ENCODE measurements at places on chromosomes 7 and 10.

DNA sequence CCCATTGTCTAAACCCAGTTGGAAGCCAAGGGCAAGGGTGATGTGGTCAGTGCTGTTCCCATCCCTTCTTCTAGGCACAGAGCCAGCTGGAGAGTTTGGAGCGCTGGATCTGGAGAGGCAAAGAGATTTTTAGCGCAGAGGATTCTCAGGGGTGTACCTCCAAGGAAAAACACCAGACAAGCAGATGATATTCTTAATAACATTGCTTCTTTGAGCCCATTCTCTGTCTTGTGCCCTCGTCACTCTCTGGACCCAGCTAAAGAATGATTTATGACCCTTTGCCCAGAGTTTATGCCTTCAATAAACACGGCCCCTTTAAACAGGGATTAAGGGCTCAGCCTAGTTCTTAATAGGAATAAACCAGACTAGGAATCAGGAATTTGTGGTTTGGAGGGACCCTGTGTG is 4.7 kb upstream of the HIP1 start:
- no peak for DNase-seq

- no peak for DNase-seq
Measured at GRCh38 chr10:72037811-72038210, 50.5 kb downstream of the SPOCK2 start.

- no peak for DNase-seq
Measured at GRCh38 chr10:90945491-90946070, 24.7 kb upstream of the ANKRD1 start.

DNA sequence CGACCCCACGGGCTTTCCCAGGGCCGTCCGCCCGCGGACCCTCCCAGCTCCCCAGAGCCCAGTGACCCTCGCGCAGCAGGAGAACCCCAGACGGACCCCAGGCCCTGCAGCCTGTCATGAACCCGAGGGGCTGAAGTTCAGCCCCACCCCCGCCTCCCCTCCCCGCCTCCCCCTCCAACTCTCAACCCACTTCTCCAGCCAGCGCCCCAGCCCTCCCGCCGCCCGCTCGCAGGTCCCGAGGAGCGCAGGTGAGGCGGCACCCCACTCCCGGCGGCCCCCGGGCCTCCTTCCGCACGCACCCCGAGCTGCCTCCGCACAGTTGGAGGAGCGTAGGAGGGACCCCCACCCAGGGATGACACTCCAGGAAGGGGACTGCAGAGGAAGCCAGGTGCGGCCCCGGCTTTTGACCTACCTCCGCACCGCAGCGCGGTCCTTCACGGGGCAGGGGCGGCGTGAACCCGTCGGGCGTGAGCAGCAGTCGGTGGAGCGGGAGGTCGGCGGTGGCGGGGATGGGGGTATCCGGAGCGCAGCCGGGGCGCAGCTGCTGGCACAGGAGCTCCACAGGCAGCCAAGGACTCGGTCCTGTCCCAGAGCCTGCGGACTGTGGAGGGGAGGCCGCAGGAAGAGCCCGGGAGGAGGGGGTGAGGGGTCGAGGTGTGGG is at the start of gene TMEM176A:
Gene TMEM176A, plus strand, starts transcription at position 189 of the 661 bp plus-strand sequence. CDS start 782 bp downstream, outside the sequence.
- DNase-seq = no peak

- no peak for DNase-seq
Measured at GRCh38 chr7:85802211-85802610, 615.4 kb upstream of the SEMA3D start.

- DNase-seq = no peak
Measured at GRCh38 chr7:130292682-130293257, at the start of gene CPA4. Gene CPA4 (plus strand): TSS chr7:130293161. CDS start chr7:130293181, 20 bp downstream.

GRCh38 chr10:99357691-99358090 is 28.5 kb downstream of the CNNM1 start:
- DNase-seq = no peak

- DNase-seq = no peak
Measured at GRCh38 chr10:66295602-66296001, 630.2 kb upstream of the LRRTM3 start.

- DNase-seq = no peak
Measured at GRCh38 chr7:3683546-3684539, 382.8 kb downstream of the SDK1 start.

DNA sequence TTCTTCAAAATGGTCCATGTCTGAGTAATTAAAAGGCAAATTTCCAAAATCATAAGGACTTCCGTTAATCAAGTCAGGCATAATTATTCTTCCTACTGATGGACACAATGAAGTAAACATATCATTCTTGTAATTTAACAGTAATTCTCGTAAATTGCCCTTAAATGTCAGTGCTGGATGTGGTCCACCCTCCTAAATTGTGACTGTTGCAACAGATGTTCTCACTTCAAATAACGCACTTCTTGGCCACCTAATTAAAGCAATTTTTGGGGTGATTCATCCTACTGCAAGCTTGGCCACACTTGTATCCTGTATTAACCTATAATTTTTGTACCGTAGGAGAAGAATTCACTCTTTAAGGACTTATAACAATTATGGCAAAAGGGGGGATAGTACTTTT is 1.9 kb downstream of the COL1A2 start:
- DNase-seq = no peak

DNA sequence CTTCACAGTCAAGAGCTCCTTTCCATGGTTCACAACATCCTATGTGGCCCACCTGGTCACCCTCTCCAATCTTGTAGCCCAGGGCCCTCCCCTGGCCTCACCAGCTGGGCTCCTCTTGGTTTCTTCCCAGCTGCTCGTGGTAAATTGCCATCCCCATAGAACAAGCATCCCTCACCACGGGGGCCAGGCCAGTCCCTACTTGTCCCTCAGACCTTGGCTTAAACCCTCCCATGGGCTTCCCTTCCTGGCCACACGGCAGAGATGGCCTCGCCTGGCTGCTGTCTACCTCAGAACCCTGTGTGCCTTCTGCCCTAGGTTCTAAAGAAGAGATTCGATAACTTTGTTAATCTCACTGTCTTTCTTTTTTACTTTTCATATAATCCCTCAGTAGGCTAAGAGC is 153.3 kb upstream of the TCERG1L start:
- no peak for DNase-seq

GRCh38 chr7:36719083-36719632 is 5.1 kb downstream of the AOAH start:
- DNase-seq = no peak

DNA sequence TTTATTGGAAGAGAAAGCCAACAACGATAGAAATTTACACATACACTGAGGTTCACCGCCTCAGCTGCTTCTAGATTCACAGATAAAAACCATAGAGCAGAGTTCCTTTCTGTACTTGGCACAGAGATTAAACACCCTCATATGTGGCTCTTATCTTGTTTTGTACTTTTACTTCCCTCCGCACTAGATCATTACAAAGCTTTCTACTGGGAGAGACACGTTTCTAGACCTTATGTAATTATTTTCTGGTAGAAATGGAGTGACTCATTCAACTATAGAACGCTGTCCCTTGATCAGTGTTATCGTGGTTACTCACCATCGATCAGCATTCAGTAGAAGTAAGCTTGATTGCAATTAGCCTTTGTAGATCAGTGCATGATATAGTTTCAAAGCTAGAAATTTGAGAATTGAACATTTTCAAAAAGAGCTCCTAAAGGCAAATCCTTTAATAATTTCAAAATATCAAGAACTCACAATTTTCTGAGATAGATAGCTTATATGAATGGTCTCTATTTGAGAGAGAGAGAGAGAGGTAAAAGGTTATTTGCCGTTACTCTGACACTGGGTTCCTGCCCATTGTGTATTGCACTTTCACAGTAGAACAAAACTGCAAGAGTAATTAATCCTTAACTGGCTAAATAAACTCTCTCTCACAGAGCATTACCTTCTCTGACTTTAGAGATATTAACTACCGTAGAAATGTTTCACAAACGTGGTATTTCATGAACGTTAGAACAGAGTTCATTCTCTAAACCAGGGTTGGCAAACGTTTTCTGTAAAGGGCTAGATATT is 26.1 kb upstream of the DNAJC1 start:
- DNase-seq = no peak

DNA sequence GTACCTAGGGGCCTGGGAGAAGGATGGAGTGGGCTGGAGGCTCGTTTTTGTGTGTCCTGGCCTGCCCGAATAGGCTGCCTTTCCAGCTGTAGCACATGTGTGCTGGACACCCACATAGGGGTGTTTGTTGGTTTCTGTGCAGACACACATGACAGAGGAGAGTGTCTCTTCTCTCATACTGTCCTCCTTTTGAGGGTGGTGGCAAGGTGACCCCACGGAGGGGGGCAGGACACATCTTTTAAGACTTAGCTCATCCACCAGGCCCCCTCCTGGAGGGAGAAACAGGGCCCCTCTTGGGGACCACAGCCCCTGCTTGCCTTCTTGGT is 72.2 kb upstream of the PPIF start:
- DNase-seq = no peak

DNA sequence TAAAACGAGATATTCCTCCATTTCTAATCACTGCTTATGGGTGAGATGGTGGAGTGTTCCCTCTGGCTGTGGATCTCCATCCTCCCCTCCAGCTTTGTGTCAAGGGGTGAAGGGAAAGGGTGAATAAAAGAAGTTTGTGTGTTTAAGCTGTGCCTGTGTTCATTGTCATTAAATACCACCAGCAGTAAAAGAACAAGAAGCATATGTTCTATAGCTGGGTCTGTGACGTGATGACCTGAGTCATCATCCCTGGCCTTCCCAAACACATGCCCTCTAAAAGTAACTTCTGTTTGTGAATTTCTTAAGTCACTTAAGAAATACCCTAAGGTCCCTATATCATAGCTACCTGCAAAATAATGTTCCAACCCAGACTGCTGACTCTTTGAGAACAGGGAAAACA is 104.9 kb downstream of the PPP1R17 start:
- DNase-seq = no peak

DNA sequence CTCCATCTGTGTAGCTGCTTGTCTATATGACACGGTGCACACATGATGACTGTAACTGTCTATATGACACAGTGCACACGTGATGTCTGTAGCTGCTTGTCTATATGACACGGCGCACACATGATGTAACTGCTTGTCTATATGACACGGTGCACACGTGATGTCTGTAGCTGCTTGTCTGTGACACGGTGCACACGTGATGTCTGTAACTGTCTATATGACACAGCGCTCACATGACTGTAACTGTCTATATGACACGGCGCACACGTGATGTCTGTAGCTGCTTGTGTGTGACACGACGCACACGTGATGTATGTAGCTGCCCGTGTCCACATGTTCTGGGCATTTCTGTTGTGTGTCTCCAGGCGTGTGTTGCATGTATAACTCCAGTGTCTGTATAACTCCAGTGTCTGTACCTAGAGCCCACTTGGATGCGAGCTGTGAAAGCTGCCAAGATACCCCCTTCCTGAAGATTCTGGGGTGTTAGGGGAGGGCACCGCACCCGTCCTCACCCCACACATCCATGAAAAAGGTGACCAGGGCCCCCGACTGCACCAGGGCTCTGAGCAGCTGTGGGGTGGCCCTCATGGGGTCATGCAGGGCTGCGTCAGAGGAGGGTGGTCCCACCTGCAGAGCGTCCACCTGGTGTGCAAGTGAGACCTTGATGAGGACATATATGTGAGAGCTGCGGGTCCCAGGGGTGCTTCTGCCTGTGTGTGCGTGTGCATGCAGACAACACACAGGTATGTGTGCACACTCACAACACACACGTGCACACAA is 137.9 kb downstream of the ELFN1 start:
- DNase-seq = no peak

DNA sequence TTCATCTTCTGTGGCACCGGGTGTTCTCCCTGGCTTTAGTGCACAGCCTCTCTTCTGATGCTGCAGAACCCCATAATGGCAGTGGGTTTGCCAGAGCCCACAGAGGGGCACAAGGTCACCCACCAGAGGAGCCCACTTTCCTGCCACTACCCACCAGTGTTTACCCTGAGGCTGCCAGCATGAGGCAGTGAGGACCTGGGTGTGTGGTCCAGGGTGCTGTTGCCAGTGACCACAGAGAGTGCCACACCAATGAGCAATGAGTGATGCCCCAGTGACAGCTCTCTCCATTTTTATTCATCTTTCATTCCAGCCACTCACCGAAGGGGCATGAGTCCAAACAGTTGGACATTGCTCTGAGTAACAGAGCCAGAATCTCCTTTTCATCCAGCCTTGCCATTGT is 34.8 kb downstream of the MTURN start:
- DNase-seq = no peak

GRCh38 chr10:124249196-124249595 is 155.8 kb upstream of the CHST15 start:
- DNase-seq = no peak

DNA sequence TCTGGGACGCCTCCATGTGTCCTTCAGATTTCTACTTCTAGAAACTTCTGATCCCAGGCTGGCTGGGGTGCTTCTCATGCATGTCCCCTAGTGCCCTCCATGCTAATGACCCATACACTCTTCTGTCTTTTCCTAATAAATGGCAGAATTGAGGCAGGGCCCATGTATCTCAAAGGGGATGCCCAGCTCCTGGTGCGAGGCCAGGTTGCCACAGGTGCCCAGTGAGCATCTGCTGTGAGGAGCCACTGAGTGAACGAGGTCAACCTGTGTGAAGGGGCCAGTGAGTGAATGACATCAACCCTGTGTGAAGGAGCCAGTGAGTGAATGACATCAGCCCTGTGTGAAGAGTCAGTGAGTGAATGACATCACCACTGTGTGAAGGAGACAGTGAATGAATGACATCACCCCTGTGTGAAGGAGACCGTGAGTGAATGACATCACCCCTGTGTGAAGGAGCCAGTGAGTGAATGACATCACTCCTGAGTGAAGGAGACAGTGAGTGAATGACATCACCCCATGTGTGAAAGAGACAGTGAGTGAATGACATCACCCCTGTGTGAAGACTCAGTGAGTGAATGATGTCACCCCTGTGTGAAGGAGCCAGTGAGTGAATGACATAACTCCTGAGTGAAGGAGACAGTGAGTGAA is 478.9 kb downstream of the PTPRN2 start:
- DNase-seq = no peak

DNA sequence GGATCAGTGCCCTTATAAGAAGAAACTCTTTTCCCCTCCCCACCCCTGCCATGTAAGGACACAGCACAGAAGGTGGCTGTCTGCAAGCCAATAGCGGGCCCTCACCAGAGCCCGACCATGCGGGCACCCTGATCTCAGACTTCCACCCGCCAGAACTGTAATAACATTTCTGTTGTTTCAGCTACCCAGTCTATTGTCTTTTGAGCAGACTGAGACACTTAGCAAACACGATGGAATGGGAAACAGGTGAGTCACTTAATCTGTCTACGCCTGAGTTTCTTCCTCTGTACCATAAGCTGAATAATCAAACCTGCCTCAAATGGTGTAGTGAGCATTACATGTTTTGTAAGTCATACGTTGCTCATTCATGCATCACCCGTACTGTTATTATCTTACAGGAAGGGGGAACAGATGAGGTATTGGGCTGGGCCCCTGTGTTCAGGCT is 58.2 kb downstream of the STRA8 start:
- DNase-seq = no peak

Data from effector CD8-positive, alpha-beta T cell (primary cell).